ENCODE measurements at places on chromosomes 2 and 18.

- no peak for DNase-seq
Measured at GRCh38 chr2:30514848-30515435, 67.9 kb downstream of the LCLAT1 start.

- DNase-seq, result no peak
Measured at GRCh38 chr2:66968946-66969345, 428.2 kb upstream of the ETAA1 start.

- no peak for DNase-seq
Measured at GRCh38 chr2:207387001-207387571, 142.7 kb upstream of the CREB1 start.

- DNase-seq, result no peak
Measured at GRCh38 chr18:12604445-12605007, 53.4 kb downstream of the SPIRE1 start.

DNA sequence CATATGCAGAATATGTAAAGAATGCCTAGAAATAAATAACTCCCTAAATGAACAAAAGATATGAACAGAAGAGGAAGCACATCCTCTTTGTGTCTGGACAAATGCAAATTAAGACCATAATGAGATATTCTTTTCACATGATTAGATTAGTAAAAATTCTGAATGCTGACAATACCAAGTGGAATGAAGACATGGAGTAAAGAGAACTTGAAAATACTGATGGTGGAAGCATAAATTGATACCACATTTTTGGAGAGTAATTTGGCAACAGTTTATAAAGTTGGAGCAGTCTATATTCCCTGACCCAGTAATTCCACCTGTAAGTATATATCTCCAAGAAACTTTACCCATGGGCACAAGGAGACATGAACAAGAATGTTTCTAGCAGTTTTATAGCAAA, 130.0 kb downstream of the CAPN13 start:
- no peak for DNase-seq
